ENCODE measurements at places on chromosomes 7 and 10.
A peak's percentile ranks its signal among the peaks of the same experiment; 100 is the strongest.

GRCh38 chr7:25907214-25907613, 244.8 kb upstream of the NFE2L3 start:
- no peak for DNase-seq

GRCh38 chr7:121945480-121946236, 72.7 kb downstream of the PTPRZ1 start:
- DNase-seq, result no peak

DNA sequence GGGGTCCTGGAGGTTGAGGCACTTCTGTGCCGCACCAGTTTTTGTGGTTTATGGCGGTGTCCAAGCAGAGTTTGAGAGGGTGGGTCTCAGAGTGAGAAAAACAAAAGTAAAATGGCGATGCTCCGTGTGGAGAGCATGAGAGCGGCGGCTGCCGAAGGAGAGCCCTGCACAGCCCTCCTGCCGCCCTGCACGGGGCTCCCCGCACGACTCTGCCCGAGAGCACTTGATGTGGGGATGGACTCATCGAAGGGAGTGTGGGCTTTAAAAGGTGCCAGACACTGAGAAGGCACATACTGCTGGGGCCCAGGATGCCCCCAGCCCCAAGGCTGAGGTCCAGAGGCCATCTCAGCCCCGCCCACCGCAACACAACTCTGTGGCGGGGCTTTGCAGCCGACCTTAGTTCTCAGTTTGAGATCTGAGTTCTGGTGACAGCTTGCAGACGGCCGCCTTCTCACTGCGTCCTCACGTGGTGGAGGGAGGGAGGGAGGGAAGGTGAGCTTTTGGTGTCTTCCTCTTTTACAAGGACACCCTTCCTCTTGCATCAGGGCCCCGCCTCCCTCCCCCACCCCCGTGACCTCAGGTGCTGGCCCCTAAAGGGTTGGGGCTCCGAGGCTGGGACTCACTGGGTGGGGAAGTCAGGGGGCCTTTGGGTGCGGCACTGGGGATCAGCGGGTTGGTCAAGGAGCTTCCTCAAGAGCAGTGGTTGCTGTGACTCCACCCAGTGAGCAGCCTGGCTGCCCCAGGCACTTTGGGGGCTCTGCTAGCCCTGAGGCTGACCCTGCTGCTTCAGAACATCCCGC, 69.1 kb downstream of the NKX6-2 start:
- no peak for DNase-seq

GRCh38 chr10:122689146-122689820, 10.4 kb downstream of the C10orf120 start:
- DNase-seq, result no peak

GRCh38 chr7:158959021-158959717, 102.8 kb downstream of the DYNC2I1 start:
- DNase-seq, result no peak

DNA sequence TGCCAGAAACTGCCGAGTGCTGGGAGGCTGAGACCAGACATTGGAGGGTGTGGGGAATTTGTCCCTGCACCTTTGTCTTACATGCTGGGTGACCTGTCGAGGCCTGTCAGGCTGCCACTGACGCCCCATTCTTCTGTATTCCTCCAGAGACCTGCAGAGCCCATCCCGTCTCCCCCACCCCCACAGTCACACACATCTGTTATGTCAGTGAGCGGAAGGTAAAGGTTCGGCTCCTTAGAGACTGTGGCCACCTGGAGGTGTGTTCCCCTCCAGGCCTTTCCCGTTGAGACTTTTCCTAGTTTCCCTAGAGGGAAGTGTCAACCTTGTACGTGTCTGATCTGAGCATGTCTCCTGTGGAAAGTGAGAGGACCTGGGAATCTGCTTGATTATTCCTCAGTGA, 84.5 kb downstream of the ATXN7L1 start:
- no peak for DNase-seq

DNA sequence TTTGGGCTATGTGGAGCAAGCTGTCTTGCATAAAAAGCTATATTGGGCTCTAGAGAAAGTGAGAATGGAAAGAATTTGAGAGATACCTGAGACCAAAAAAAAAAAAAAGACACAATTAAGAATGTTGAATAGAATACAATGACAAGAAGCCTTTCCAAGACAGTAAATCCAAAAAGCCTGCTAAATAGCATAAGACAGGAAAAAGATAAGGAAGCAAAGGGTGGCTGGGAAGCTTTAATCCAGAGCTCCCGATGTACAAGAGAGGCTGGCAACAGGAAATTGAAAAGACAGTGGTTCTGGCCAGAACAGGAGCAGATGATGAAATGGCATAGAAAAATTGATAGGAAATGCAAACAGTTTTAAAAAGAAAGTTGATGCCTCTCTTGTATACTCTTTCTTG, 174.9 kb downstream of the CACNA2D1 start:
- DNase-seq, result no peak

DNA sequence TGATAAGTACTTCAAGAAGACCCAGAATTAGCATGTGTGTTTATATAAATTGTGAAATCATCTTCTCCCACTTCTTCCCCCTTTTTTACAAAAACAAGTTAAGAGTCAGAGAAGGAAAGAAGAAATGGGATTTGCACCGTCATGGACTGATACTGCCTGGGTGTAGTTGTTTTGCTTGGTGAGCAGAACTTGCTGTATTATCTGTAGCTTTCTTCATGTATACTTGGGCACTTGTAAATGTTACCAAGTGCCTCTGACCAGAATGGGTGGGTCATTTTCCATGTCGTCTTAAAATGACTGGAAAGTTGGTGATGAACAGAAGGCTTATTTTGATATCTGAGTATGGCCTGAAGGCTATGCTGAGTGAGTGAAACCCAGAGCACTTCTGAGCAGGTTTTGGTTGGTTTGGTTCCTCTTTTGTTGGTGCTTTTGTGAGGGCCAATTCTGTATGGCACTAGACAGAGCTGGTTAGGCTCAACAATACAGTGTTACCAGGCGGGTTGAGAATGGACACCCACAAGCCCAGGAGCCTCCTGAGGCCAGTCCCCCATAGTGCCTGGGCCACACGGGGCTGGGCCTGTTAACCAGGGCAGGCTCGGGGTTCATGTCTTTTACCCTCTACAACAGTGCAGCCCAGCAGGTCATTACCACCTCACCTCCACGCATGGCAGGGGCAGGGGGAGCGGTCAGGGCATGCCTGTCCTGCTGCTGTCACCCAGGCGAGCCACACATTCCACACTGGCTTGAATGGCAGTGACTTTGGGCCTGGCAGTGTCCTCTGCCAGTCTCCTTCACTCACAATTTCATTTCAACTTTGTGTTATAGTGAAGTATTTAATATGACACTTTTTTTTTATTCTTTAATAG, 115.1 kb downstream of the CCNY start:
- DNase-seq, result peak; percentile 42

DNA sequence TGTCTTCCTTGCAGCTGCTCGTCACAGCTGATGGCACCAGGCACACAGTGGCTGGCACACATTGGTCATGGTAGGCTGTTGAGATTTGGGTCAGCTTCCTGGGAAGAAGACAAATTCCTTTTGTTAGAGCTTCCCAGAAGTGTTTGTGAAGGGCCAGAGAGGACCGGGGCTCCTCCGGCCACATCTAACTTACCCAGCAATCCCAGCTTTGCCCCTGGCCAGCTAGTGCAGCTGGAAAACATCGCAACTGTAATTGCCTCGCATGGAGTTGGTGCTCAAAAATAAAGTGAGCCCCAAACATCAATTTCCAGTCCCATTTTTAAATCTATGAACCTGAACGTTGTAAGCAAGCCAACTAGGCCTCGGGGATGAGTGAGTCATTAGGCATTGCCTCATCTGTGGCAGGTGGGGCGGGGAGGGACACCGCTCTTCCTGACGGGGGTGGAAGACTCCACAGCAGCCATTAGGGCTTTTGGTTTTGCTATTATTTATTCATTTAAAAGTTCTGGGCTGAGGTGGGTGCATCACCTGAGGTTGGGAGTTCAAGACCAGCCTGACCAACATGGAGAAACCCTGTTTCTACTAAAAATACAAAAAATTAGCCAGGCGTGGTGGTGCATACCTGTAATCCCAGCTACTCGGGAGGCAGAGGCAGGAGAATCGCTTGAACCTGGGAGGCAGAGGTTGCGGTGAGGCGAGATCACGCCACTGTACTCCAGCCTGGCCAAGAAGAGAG, 12.4 kb downstream of the CPA5 start:
- DNase-seq, result no peak

GRCh38 chr7:120865191-120865981, 7.4 kb upstream of the TSPAN12 start:
- no peak for DNase-seq

DNA sequence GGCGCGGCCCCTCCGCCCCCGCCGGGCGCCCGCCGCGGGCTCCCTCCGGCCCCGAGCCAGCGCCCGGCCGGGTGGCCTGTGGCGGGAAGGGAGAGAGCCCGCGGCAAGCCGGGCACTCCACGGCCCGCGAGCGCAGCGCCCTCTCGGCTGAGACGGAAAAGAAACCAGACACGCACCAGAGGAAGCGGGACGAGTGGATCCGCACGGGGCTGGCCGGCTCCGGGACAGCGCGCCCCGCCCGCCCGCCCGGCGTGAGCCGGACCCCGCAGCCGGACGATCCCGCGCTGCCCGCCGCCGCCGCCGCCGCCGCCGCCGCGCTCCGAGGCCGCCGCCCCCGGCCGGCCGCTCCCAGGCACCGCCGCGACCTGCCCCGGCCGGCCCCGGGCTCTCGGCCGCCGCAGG, 300 bp downstream of the ARHGAP21 start:
- peak; percentile 32 for DNase-seq

DNA sequence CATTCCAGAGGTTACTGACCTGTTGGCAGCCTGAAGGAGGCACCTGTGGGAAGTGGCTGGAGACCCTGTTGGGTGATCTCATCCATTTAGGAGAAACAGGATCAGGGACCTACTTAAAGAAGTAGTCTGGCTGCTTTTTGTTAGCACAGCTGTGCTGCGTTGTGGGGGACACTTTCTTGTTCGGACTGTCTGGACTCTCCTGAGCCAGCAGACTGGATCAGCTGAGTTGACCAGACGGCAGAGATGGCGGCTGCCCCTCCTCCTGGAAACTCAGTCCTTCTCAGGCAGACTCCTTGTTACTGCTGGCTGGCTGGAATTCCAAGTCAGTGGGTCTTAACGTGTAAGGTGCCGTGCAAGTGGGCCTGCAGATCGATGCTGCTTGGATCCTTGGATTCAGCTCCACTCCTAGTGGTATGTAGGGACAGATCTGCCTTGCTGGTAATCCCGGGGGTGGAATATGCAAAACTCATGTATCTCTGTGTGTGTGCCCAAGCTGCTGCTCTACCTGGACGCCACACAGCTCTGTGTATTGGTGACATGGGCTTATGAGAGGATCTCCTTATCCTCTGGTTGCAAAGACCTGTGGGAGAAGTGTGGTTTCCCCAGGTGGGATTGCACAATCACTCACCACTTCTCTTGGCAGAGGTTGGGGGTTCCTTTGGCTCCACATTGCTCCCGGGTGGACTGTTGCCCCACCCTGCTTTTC, 87.3 kb downstream of the CCSER2 start:
- DNase-seq, result no peak

DNA sequence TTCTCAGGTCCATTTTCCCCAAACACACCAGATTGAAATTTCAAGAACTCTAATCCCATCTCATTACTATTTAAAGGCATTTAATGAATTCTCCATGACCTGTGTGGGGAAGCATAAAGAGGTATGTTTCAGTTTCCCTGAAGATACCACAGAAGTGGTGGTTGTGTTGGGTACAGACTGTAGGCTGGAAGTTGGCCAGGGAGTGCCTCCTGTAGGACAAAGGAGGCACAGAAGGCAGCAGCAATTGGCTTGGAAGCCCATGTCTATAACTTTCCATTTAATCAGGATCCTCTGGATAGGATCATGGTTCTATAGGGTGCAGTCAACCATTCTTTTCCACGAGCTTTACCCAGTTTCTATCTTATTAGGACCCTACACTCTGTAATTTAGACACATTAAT, 8.6 kb upstream of the BET1 start:
- no peak for DNase-seq

DNA sequence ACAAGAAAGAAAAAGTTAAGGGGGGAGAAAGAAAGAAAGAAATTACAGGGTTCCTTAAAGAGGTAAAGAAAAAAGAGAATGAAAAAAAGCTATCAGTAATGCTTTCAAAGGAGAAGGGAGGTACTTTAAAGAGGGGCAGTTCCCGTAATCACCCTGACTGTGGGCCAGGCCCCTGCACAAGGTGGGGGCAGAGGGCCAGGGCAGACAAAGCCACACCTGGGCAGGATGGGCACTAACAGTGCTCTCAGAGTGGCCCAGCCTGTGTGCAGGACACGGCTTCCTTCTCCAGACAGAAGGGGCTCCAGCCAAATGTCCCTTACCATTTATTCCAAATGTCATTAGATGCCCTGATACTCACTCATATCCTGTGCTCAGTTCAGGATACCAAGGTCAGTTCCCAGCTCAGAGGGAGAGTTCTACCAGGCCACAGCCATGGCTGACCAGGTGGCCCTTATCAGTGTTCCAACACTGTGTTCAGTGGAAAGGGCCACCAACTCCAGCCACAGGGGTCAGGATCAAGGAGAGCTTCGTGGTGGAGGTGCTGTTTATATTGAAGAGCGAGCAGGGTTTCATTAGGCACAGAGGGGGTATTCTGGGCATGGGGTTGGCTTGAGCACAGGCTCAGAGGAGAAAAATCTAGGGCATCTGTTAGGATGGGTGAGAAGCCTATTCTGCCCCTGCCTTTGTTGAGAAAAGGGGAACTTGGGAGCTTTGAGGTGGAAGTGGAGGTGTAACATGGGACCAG, 29.9 kb downstream of the DPCD start:
- no peak for DNase-seq

DNA sequence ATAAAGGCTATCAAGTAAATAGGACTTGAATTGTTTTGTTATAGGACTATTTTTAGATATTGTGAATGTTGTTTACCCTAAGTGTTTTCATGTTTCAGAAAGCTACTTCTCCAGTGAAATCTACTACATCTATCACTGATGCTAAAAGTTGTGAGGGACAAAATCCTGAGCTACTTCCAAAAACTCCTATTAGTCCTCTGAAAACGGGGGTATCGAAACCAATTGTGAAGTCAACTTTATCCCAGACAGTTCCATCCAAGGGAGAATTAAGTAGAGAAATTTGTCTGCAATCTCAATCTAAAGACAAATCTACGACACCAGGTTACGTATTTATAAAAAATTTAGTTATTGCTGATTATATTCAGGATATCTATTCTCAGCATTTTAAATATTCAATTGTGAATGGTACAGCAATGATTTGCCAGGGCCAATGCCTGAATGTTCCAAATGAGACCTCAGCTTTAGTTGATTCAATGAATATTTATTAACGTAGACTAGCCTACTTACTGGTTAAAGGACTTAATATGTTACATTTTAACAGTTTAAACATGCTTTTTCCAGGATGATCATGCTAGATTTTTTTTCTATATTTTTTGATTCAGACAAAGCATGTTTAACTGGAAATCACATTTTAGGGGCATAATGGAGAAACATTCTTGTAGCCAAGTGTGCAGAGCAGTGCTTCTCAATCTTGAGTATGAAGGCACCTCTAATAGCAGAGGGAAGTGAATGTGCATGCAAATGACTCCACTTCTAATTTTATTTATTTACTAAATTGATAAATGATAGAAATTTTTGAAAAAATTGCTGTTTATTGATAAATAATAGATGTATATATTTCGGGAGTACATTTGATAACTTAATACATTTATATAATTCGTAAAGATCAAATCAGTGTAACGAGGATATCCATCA, 18.2 kb downstream of the ANLN start:
- no peak for DNase-seq

- no peak for DNase-seq
These were observed 28.0 kb downstream of the RHOBTB1 start for GRCh38 chr10:60916025-60916424.

All from GM18507 (cell line).